ENCODE measurements at places on chromosomes 3 and 15.

- DNase-seq, result no peak
These were observed 68.4 kb upstream of the SLCO3A1 start for GRCh38 chr15:91784973-91785709.

DNA sequence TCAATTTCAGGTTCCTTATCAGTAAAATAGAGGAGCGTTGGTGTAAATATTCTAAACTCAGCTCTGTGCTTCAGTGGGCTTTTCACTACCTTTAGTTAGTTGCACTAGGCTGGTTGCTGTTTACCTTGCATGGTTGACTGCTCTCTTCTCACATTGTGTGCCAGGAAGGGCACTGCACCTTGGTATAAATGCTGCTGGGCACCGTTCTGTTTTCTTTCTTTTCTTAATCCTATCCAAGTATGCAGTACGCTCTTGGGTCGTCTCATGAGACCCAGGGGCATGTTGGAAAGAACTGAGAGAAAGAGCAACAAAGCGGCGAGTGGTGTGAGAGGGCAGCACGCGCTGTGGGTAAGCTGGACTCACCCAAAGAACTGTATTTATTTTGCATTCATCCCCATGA, 22.4 kb downstream of the KCNMB2 start:
- DNase-seq, result no peak

DNA sequence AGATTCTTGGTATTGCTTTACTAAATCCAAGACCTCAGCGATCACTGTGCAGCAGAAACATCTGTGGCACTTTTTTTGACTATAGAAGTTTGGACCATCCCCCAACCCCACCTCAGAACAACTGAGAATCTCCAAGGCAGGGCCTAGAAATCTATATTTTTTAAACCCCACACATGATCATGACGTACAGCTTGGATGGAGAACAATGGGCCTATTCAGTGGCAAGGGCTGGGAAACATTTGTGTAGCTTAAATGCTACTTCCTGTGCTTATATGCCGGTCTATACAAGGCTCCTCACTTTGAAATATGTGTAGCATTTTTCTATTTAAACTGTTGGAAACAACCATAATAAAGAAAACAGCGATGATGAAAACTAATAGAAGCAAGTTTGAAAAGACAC, 55.1 kb upstream of the SPRED1 start:
- no peak for DNase-seq

- DNase-seq, result no peak
These were observed 397.1 kb upstream of the CFAP20DC start for GRCh38 chr3:59446775-59447465.

- no peak for DNase-seq
These were observed 104.0 kb downstream of the KLHL25 start for GRCh38 chr15:85690561-85691231.

DNA sequence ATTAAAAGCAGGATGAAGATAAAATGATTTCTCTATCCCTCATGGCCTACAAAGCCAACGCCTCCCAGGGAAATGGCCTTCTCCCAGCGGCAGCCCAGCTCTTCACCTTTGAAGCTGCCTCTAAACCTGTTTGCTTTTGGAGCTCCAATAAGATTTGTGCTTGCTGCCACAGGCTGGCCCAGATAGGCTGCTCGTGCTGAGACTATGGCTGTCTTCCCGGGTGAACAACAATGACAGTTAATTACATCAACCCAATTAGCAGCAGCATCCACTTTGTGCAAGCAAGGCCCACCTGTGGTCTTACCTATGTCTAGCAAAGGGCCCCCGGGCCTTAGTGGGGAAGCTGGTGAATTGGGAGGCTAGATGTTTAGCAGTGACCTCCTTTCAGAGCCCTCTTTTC, 179.6 kb downstream of the P3H2 start:
- no peak for DNase-seq

- no peak for DNase-seq
These were observed 27.8 kb downstream of the DPH3 start for GRCh38 chr3:16236856-16237393.

DNA sequence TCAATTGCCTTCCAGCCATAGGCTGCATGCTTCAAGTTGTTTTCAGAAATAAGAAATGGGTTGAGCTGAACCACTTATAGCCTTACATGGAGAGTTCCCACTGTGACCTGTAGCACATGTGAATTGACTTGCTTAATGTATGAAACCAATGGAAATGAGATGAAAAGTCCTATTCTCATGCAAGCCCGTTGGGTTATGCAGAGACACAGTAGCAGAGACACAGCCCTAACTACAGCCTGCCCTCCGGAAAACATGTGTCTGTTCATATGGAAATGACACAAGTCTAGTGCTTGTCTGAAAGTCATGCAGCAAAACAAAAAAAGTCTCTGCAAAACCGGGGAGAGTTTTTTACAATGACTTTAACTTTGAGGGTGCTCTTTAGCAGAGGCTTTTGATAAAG, 14.5 kb downstream of the HIGD2B start:
- DNase-seq, result no peak

DNA sequence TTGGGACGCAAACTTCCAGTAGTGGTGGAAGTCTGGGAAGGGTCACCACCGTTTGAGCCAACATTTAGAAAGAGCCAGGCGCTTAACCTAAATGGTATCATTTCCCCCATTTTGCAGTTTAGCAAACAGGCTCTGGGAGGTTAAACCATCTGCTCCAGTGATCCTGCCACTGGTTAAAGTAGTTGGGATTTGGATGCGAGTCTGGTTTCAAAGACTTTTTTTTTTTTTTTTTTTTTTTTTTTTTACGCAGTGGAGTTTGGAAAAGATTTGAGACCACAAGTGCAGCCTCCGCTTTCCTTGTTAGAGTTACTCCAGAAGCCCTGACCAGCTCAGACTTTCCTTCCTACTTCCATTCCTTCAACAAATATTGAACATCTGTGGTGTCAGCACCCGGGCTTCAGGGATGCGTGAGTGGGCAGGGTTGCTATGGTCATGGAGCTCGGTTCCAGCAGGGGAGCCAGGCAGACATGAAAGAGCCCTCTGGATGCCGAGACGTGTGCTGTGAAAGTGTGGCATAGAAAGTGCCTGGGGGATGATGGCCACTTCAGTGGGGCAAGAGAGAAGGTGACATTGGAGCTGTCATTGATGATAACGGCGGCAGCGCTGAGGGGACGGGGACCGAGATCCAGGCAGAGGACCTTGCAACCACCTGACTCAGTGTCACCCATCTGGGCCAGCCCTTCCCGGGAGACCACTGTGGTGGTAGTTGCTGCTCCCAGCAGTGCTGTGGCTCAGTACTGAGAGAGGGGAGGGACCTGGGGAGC, 1.1 kb upstream of the RNU6-1 start:
- DNase-seq, result no peak

DNA sequence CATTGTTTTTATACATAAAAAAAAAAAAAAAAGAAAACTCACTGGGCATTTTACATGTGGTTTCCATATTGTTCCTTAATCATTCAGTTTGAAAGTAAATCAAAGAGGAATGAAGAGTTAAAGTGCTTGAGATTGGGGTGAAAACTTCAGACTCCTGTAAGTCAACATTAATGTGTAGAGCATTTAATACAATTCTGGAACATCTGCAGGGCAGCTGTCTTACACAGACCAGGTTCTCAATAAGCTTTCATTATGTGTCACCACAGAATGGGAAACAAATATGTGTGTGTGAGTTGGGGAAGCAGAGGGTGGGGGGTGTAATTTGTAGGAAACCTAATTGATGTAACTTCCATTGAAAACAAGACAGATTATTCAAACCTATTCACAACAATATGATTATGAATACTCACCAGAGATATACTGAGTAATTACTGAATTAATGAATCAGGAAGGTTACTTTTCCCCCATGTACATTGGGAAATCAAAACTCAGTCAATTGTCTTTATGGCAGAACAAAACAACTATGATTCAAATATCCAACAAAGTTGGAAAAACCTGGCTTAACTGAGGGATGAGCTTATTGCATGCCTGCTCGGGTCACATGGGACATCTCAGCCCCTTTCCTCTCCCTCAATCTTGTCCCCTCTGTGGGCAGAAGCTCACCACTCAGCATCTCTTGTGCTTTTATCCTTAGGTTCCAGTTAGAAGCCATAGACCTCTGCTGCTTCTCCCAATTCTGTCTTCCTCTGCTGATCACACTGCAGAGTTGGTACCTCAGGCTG, 281.2 kb upstream of the THBS1 start:
- no peak for DNase-seq

GRCh38 chr3:34155666-34156065, 357.2 kb downstream of the PDCD6IP start:
- no peak for DNase-seq

DNA sequence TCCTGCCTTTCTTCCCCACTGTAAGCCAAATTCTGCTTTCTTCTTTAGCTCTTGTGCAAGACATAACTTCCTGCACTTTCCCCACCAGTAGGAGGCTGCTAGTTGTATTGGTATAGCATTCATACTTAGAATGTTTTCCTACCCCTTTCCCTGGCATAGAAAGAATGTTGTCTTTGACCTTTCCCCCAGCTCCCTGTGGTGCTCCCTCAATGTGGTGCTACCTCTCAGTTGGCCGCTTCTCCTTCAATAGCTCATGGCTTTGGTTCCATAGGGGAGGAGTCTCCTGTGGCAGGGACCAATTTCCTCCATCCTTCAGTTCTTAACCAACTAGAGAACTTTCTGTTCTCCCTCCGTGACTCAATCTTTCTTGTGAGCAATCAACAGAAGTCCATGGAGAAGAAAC, 67.5 kb upstream of the AKAP13 start:
- no peak for DNase-seq

DNA sequence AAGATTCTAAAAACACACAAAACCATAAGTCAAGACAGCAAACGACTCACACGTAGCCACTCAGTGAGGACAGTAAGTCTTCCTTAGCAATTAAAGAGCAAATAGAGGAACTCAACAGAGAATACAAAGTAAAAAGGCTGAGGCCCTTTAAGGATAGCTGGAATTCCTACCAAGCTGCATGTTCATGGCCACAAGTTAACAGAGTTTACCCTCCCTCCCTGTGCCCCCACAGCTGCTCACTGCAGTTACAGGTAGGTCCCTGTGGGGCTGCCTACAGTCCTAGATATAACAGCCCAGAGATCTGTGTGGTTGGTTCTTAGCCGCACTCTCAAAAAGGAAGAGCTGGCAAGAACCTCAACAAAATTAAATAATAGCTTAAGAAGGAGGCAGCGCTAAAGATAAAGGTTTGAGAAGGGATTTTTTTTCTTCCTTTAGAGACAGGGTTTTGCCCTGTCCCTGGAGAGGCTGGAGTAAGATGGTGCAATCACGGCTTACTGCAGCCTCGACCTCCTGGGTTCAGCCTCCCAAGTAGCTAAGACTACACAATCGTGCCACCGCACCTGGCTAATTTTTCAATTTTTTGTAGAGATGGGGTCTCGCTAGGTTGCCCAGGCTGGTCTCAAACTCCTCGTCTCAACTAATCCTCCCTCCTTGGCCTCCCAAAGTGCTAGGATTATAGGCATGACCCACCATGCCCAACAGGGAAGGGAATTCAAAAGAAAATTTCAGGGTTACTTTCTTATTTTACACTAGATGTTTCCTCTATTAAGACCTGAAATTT, 19.3 kb downstream of the SFMBT1 start:
- no peak for DNase-seq

- no peak for DNase-seq
These were observed 145.7 kb upstream of the NR2E3 start for GRCh38 chr15:71664622-71665021.

DNA sequence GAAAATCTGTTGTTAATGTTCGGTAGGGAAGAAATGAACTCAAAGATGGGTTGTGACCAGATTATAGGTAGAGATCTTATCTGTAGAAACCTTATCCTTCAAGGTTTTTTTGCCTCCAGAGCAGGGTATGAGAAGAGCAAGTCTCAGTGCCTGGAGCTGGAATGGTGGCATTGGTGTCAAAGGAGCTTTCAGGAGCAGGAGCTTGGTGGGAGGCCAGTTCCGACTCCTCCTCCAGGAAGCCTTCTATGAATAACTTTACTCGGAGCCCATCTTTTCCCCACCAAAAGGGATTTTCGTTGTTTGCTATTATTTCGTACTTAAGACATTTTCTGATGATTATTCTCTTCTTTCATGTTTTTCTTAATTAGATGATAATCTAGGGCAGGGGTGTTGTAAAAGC, 91.8 kb downstream of the GHSR start:
- no peak for DNase-seq

DNA sequence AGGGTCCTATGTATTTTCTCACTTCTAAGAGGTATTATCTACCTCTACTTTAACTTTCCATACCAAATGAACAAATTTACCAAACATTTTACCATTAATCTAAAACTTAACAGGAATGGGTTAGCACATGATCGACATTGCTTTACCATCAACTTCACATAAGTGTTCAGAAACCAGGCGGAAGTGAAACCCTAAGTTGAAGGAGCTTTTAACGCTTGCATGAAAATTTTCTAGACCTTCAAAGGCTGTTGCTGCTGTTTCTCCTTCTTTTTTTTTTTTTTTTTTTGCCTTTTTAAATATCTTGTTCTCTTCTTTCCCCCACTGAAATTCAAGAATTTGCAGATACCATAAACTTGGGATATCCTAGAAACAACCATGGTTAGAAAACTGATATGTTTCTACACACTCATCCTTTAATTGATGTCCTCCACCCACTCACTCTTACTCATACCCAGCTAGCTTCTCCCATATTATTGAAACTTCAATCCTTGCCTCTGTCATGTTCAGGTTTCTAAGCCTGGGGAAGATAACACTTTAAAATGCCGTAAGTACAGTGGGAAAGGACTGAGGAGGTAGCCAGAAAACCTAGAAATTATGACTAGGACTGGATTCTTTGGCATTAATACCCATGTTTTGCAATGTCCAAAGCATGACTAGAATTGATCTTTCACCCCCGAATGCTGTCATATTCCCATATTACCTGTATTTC, 24.7 kb downstream of the MYO5A start:
- no peak for DNase-seq

DNA sequence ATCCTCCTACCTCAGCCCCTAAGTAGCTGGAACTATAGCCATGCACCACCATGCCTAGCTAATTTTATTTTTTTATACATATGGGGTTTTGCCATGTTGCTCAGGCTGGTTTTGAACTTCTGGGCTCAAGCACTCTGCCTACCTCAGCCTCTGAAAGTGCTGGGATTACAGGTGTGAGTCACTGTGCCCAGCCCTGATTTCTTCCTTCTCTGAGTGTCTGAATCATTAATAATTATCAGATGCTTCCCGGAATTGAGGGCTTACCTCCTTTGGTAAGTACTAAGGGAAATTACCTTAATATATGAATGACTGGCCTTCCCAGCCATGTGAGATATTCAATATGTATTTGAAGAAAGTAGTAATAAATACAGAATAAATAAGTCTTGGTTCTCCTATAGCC, 7.2 kb downstream of the CLPX start:
- DNase-seq, result no peak

DNA sequence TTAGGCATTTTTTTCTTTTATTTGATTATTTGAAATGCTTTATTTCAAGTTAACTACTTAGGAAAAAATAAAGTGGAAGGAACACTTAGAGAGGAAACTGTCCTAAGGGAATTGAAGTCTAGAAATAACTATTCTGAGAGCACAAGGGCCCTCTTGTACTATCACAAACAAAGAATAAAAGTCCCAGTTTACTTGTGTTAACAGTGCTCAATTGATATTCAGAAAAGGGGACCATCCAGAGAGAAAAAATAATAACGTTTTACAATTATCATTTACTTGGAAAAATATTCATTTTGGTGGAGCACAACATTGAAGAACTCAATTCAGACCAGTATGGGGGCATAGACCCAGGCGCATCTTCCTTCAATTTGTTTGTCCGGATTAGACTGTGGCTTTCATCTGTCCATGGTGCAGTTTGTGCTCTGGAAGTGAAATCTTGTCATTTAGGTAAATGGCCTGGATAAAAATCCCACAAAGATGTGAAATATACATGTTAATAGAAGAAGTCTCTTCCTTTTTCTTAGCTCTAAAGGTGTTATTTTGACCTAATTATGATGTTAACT, 54.5 kb upstream of the SAMMSON start:
- DNase-seq, result no peak

GRCh38 chr15:64905119-64905831, 6.4 kb upstream of the ANKDD1A start:
- peak; percentile 72 for DNase-seq

Measured in progenitor cell of endocrine pancreas (in vitro differentiated cells).